ENCODE measurements at places on chromosomes 5 and 9.

DNA sequence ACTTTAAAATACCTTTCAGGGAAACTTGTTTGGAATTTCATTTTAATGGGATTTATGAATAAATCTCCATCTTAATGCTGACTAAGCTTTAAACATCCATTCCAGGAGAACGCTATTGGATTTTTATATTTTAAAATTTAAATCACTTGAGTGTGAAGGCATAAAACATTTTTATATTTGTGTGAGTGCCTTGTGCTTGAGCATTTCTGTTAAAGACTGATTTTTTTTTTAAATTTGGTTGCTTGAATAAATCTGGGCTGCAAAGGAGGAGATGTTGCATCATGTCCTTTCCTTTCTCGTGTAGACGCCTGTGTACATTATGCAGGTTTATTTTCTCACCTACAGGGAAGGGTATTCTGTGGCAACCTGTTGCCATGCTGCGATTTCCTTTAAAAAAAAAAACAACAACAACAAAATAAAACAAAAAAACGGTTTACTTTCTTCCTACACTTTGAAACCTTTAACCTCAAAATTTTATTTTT lies 108.1 kb downstream of the ZNF462 start:
- no peak for DNase-seq

- DNase-seq = no peak
Observed at GRCh38 chr9:36551910-36552309, 20.8 kb upstream of the MELK start.

GRCh38 chr5:181207214-181207959 lies 2.4 kb upstream of the TRIM7 start:
- peak; percentile 74 for DNase-seq

- no peak for DNase-seq
Observed at GRCh38 chr5:74552101-74552500, 88.4 kb downstream of the ENC1 start.

DNA sequence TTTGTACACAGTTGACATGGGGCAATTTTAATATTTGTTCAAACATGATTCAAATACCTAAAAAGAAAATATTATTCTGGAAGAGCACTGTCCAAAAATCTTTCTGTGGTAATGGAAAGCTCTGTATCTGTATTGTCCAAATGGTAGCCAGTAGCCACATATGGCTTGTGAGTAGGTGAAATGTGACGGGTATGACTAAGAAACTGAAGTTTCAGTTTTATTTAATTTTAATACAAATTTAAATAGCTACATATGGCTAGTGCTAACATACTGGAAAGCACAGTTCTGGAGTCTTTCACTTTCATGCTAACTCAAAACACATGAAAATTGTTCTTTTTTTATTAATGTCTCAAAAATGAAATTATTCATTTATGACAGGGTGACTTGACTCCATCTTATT lies 132.6 kb downstream of the PLK2 start:
- no peak for DNase-seq

GRCh38 chr5:119363936-119364335 lies 8.1 kb downstream of the TNFAIP8 start:
- DNase-seq = no peak

DNA sequence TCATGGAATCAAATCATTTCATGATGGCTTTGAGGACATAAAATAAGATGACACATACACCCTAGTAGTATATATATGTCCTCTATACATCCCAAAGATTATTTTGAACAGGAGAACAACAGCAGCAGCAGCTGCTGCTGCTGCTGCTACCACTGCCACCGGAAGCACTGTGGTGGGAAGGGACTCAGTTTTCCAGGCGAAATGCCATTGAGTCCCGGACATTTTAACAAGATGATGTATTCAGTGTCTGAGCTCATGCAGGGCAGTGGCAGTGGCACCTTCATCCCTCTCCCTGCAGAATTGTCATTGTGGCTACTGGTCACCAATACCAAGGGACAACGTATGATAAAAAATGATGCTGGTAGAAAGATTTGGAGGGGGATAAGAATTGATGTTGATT lies 151.3 kb downstream of the CHSY3 start:
- no peak for DNase-seq

DNA sequence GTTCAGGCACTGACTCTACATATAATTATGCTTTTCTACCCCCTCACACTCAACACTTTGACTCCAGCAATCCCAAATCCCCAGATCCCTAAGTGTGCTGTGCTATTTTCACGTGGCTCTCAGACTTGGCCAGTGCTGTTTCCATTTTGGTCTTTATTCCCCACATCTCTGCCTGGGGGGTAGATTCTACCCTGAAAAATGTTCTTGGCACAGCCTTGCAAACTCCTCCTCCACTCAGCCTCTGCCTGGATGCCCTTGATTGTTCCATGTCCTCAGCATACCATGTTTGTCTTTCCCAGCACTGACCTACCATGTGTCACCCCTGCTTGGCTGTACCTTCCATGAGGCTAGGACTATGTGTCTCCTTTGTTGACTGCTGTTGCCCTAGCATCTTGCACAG lies 43.0 kb downstream of the FXN start:
- DNase-seq = no peak

DNA sequence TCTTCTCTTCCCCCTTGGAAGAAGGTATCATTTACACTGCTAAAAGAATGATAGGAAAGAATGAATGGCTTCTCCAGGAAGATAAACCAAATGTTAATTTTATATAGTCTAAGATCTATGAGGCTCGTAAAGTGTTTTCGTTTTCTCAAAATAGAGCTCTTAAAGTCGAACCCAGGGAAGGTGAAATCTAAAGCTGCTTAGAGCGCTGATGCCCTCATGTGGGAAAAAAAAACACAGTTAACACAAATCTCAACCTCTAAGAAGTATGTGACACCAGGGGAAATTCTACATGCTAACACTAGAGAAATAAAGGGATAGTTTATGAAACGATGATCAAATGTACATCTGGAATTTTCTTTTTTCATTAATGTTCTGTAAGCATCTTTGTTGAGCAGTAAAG lies 257.9 kb downstream of the RASEF start:
- DNase-seq = no peak

GRCh38 chr5:157520911-157521703 lies 54.5 kb downstream of the ADAM19 start:
- no peak for DNase-seq

DNA sequence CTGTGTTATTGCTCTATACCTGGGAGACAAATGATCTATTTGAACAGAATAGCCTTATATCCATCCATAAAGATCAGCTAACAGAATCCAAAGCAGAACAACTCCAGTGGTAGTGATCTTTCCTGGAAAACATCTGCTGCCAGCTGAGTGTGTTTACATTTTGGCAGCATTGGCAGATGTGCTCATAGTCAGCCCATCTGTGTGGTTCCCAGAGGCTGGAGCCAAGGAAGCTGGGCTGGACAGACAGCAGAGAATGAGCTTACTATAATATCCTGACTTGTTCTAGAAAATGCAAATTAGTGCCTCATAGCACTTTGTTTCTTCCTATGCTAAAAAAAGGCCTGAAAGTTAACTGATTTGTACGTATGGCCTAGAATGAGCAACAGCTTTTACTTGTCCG lies 99.7 kb downstream of the ST8SIA4 start:
- no peak for DNase-seq

DNA sequence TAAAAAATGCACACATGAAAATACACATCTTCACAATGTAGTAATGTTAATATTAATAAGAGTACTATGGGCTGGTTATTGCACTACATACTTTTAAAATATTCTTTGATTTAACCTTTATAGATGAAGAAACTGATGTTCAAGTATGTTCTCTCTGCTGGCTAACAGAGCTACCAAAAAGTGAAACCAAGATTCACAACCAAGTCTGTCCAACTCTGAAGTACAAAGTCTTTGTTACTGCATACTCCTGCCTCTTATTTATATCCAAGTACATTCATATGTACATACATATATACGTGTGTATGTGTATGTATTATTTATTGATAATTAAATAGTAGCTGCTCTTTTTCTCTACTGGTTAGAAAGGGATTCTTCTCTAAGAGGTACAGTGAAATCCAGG lies 325.6 kb downstream of the BNC2 start:
- no peak for DNase-seq

- DNase-seq = no peak
Observed at GRCh38 chr5:116486588-116486987, 88.0 kb downstream of the SEMA6A start.

DNA sequence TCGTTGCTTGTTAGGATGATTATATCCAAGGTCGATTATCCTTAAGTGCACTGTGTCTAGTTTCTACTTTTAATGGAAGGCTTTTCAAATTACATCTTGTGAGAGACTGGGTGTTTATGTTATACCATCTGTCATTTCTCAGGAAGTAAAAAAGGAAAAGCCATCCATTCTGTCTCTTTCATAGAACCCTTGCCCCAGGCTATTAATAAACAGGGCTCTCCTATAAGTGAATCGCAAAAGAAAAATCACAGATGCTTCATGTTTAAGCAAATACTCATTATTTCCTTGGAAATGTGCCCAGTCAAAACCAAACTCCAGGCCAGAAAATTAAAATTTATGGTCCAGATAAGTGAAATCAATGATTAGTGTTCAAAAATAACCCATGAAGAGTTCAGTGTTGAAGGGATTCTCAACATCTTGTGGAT lies 58.1 kb downstream of the STARD4 start:
- no peak for DNase-seq

DNA sequence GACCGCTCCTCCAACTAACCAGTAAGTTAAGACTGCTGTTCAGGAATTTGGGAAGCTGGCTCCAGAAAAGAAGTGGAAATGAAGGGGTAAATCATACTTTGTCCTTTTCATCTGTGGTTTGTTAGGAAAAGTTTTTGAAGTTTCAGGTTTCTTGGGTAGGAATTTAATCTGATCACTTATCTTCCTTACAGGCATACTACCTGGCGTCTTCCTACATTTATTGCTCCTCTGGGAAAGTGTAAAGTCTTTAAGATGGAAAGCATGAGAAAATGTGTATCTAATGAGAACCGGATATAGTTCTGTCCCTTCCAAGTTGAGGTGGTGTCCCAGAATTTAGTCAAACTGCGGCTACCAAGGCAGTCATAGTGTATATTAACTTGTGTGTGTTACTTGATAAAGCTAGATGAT lies 1.3 kb downstream of the RASA1 start:
- no peak for DNase-seq

DNA sequence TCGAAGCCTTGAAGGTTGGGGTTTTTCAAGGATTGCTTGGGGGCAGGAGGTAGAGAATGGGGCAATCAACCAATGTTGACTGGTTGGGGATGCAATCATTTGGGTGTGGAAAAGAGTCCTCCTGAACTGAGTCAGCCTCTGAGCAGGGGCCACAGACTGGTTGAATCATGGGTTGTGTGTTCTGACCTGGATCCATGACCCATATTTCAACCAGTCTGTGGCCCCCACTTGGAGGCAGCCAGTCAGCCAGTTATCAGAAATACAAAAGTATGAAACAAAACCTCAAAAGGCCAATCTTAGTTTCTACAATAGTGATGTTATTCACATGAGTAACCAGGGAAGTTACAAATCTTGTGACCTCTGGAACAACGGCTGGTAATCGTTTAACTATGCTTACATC lies 81.4 kb upstream of the RANBP6 start:
- DNase-seq = no peak

- DNase-seq = no peak
Observed at GRCh38 chr9:93636172-93636661, 59.8 kb downstream of the PHF2 start.

DNA sequence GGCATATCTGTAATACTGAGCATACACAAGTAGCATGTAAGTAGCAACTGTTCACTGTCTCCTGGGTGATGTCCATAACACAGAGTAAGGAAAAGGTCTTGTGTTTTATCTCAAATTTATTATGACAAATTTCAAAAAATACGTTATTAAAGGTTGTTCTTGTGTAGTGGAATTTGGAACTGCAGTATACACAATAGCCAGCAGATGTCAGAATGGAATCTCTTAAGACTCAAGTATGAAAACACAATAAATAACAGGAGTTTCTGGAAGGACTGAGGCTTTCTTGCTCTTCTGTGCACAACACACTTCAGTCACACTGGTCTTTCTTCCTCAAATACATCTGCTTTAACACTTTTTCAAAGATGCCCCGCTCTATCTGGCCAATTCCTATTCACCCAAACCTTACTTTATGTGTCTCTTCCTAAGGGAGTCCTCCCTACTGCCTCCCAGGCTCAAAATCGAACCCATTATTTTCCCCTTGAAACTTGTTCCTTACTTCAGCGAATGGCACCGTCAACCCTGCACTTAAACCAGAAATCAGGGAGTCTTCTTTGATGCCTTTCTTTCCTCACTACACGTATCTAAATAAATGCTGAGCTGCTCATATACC lies 6.5 kb upstream of the FBXO10 start:
- DNase-seq = no peak

- peak; percentile 37 for DNase-seq
Observed at GRCh38 chr5:72818866-72819534, 2.5 kb downstream of the TNPO1 start.

DNA sequence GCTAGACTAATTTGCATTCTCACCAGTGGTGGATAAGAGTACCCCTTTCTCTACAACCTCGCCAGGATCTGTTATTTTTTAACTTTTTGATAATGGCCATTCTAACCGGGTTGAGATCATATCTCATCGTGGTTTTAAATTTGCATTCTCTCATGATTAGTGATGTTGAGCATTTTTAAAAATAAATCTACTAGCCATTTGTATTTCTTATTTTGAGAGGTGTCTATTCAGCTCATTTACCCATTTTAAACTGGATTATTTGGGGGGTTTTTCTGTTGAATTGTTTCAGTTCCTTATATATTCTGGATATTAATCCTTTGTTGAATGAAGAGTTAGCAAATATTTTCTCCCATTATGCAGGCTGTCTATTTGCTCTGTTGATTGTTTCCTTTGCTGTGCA lies 139.6 kb downstream of the ARSB start:
- no peak for DNase-seq

- no peak for DNase-seq
Observed at GRCh38 chr5:63805151-63805550, 157.1 kb downstream of the HTR1A start.

DNA sequence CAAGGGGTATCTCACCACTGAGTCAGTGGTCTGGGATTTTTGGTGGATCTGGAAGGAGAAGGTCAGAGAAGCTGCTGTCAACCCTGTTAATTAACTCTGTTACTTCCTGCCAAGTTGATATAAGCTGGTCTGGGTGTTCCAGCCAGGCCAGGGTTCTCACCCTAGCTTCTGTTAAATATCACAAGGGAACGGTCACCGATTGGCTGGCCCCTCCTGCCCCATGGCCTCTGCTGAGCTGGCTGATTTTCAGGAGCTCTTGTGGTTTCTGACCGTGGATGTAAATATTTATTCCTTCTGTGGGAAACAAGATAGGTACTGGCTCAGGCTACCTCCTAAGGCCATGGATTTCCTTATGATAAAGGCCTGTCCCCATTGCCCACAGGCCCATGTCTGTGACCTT lies 1.0 kb downstream of the ADAMTS13 start:
- no peak for DNase-seq

- DNase-seq = peak; percentile 47
Observed at GRCh38 chr5:138354926-138355378, 2.5 kb downstream of the KDM3B start.

Measured in activated T-helper 2 cell treated with anti-CD3 and anti-CD28 coated beads, Interferon-gamma antibody, Interleukin-2, Interleukin-4, amounts not matched to agents 10 μg/mL and 5 μg/mL and 100 μg/mL, durations not matched to agents 14 hours and 24 hours and 36 hours (primary cell).